ENCODE measurements at places on chromosomes 4 and X. TPM values are rescaled to one million over a fixed set of nuclear protein-coding genes. Genes with fewer than 3 reads are reported as not detected.

Gene SPANXA1
- not detected for polyA plus RNA-seq

GRCh38 chr4:81562093-81562492 lies 90.4 kb upstream of the RASGEF1B start:
- no peak for DNase-seq

DNA sequence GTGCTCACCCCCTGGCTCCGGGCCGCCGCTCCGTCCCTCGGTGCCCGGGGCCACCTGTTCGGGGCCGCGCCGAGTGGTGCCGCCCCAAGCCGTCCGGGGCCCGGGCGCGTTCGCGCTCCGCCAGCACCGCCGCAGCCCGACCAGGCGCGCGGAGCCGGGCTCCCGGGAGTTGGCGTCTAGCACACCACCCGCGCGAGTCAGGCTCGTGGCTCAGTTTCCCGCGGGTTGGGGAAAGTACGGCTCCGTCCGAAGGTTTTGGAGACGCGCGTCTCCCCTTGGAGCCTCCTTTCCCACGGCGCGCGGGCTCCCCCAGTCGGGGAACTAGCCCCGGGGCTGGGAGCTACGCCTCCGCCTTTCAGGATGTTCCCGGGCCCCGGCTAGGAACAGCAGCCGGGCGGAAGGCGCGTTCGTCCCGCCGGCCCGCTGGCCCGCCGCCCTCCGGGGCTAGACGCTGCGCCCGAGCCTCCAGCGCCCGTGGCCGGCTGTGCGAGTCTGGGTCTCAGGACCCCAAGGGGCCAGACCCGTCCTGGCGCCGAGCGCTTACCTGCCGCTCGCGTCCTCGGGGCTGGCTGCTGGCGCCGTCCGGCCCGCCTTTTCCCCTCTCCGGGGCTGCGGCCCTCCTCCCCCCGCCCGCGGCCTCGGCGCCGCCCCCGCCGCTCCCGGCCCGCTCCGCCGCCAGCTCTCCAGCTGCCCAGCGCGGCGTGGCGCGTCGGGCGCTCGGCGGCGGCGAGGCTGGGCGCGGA lies at the start of gene ADGRG2:
TSS of gene ADGRG2 (minus strand) at position 571 of the 743 bp plus-strand sequence. CDS start 53,634 bp downstream, outside the sequence.
- DNase-seq = no peak

DNA sequence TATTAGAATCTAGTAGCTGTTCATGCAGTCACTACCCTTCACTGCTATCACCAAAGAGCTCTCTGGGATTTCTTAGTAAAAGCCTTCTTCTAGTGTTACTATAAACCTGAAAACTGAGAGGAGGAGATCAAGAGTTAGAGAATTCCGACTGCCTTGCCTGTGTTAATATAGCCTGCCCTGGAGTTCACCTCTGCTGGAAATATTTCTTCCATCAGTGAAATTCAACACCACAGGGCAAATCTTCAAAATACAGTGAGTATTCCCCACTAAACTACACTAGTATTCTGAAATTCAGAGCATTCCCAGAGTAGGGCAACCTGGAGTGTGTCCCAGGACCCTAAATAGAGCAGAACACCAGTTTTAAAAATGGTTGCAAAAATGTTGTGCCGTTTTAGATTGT lies 301.1 kb downstream of the ARHGAP24 start:
- DNase-seq = no peak

GRCh38 chr4:36815536-36815935 lies 429.0 kb upstream of the NWD2 start:
- DNase-seq = no peak

Gene ARR3
- polyA plus RNA-seq = not detected

DNA sequence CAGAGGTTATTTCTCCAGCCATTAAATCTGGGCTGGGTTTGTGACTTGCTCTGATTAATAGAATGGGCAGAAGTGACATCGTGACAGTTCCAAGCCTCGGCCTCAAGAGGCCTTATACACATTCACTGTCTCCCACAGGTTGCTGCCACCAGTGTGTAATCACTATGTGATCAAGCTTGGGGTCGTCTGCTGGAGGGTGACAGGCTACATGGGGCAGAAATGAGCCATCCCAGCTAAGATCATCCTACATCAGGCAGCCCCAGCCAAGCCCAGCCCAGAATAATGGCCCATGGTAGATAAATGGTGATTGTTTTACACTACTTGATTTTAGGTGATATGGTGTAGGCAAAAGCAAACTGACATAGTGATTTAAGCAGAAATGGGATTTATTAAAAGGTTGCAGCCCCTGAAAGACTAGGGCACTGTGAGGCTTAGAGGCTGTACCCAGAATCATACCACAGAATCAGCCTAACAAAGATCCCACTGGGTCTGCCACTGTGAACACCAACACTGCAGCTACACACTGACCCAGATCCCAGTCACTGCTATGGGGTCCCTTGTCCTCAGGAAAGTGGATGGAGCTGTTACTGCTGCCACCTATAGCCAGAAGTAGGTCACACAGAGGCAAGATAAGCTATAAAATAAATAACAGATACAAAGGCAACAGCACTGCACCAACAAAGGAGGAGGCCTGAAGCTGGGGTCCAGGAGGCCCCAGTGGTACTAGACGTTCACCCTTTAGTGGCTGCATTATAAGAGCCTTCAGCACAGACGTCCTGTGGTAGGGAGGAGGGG lies 159.6 kb upstream of the RBPJ start:
- DNase-seq = no peak

DNA sequence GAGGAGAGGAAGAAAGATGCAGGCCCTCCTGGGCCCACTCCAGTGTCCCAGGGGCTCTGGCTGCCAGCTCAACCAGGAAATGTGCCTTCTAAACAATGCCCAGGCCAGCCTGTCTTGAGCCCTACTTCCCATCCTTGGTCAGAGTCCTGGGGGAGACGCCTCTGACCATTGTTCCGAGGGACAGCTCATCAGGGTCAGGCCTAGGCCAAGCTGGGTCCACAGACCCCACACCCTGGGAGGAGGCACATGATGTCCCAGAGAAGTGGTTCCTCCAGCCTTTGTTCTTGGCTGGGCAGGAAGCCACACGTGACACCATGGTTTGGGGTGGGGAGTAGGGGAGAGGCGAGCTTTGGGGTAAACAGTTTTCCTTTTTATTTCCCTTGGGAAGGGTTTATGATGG lies 102.5 kb downstream of the EFNB1 start:
- no peak for DNase-seq

GRCh38 chr4:107853444-107854355 lies 29.0 kb downstream of the SGMS2 start:
- DNase-seq = no peak
